Effector memory CD4-positive, alpha-beta T cell (primary cell): ENCODE measurements at places on chromosomes 16 and 17.

DNA sequence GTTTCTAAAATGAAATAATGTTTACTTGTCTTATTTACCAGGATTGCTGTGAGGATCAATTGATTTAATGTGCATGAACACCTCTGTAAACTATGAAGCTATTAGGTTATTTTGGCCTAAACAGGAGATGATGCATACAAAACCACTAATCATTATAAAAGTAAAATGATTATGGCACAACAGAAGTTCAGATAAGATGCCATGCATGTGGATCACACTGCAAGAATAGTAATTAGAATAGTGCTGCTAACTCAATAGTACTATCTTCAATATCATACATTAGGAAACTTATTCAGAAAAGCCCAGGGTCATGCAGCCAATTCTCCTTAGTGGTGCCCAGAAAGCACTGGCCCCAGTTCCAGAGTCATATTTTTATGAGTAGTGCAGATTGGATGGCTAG, 66.9 kb downstream of the TMEM100 start:
- no peaks in the 10 kb centered on the region for H3K36me3 ChIP-seq
- no peaks in the 10 kb centered on the region for H3K27me3 ChIP-seq
- no peak overlapping the region for H3K4me3 ChIP-seq
- no peak for DNase-seq
- H3K4me1 ChIP-seq, result no peaks in the 10 kb centered on the region
- H3K27ac ChIP-seq, result no peak overlapping the region

DNA sequence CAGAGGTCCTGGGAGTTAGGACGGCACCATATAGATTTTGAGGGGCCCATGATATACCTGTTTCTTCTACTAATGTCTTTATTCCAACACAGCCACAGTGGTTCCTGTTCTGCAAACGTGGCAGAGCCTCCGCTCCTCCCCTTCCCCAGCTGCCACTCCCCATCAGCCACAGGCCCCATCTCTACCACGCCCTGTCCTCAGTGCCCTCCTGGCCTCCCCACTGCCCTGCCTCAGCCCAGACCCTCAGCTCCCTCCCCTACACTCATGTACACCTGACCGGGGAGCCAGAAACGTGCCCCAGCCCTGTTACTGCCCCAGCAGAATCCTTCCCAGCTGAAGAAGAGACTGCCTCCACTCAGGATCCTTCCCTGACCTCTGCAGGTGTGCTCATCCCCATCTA, 11.9 kb upstream of the RBFOX3 start:
- no peaks in the 10 kb centered on the region for H3K27me3 ChIP-seq
- H3K36me3 ChIP-seq, result no peaks in the 10 kb centered on the region
- no peak overlapping the region for H3K4me3 ChIP-seq
- no peak for DNase-seq

DNA sequence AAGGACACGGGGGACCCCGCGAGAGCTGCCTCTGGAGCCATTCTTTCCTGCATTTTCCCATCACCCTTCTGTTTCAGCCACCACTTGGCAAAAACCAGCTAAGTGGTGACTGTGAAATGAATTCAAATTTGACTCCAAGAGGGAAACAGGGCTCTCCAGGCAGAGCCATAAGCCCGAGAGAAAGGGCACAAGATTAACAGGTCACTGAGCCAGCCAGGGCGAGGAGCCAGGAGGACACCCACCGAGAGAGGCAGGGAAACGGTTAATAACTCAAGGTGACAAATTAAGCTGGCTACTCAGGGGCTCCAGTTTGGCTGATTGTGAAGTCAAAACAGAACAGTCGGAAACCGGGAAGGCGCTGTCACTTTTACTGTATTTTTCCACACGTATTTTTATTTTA, 67.8 kb upstream of the SOX9 start:
- no peak for DNase-seq
- H3K4me1 ChIP-seq, result no peaks in the 10 kb centered on the region
- no peak overlapping the region for H3K27ac ChIP-seq
- no peaks in the 10 kb centered on the region for H3K36me3 ChIP-seq

DNA sequence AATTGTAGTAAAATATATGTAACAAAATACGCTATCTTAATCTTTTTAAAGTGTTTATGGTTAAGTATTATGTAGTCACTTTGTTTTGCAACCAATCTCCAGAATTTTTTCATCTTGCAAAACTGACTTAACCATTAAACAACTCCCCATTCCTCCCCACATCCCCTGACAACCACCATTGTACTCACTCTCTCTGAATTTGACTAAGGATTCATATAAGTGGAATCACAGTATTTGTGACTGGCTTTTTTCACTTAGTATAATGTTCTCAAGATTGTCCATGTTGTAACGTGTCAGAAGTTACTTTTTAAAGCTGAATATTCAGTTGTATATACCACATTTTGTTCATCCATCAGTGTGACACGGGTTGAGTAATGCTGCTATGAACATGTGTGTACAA, 10.6 kb downstream of the ORC6 start:
- H3K36me3 ChIP-seq, result no peaks in the 10 kb centered on the region
- H3K4me3 ChIP-seq, result no peak overlapping the region
- no peak overlapping the region for H3K27ac ChIP-seq
- H3K27me3 ChIP-seq, result no peaks in the 10 kb centered on the region
- H3K4me1 ChIP-seq, result no peaks in the 10 kb centered on the region

DNA sequence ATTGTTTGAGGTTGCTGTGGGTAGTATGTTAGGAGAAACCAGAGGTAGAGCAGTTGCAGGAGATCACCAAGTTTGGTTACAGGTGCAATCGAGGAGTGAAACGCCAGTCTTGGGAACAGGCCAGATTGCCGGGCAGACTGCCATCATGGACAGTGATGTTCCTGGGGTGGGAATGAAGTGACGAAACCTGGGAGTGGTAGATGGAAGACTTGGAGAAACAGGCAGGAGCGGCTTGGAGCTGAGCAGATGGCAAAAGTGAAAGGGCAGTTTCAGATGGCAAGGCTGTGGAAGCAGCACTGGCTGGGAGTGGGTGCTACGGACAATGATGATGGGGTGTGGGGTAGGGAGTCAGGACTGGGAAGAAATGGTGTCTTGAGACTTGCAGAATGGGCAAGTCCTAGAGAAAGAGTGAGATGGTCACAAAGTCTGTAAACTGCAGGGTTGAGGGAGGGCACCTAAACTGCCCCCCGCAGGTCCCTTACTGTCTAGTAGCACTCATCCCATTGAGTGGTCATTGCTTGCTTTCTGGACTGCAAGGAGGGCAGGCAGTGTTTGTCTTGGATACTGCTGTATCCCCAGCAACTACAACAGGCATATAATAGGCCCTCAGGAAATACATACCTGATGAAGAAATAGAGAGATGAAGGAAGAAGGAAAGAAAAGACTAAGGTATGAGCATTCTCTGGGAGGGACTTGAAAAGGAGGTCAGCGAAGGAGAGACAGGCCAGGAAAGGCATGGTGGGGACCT, 29.5 kb upstream of the ULK2 start:
- H3K27me3 ChIP-seq, result no peaks in the 10 kb centered on the region
- no peak overlapping the region for H3K4me3 ChIP-seq
- H3K36me3 ChIP-seq, result peaks cover 7% of the 10 kb centered on the region
- no peak for DNase-seq
- no peaks in the 10 kb centered on the region for H3K4me1 ChIP-seq

DNA sequence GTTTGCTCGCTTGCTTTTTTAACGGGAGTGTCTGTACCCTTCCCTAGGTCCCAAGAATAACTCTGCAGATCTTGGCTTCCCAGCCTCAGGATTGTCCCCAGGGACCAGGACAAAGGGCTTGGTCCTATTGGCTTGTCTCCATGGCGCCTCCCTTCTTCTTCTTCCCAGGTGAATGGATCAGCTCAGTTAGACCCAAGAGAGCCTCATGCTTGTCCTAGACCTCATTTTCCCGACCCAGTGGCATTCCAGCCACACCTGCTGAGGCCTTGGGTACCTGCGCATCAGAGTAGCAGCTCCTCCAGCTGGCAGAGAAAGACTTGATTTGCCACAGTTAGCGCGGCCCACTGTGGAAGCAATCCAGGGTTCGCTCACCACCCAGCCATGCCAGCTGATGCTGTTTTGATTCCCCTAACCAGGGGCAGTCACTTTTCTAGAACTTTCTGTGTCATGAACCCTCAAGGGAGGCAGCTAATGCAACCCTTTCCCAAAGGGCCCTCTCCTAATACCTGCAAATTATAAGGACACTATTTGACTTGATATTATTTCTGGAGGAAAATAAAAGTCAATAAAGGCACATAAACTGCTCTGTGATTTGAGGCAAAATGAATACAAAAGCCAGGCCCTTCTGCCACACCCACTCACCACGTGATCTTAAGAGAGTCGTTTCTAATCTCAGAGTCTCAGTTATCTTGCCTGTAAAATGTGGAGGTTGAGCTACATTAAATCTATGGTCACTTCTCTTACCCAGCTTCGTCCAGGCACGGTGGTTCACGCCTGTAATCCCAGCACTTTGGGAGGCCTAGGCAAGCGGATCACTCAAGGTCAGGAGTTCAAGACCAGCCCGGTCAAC, 13.9 kb downstream of the GPR142 start:
- H3K4me1 ChIP-seq, result peaks cover 8% of the 10 kb centered on the region
- no peaks in the 10 kb centered on the region for H3K36me3 ChIP-seq
- H3K4me3 ChIP-seq, result no peak overlapping the region
- H3K27ac ChIP-seq, result no peak overlapping the region

- no peak overlapping the region for H3K4me3 ChIP-seq
- no peak overlapping the region for H3K27ac ChIP-seq
Measured at GRCh38 chr16:87369117-87369765, 14.3 kb downstream of the FBXO31 start.

- H3K36me3 ChIP-seq, result no peaks in the 10 kb centered on the region
- peaks cover 12% of the 10 kb centered on the region for H3K4me1 ChIP-seq
- H3K4me3 ChIP-seq, result no peak overlapping the region
- H3K27ac ChIP-seq, result no peak overlapping the region
Measured at GRCh38 chr16:57544124-57544653, 1.7 kb downstream of the ADGRG5 start.

GRCh38 chr17:41322094-41322902, 6.8 kb upstream of the KRTAP17-1 start:
- H3K4me3 ChIP-seq, result no peak overlapping the region
- no peaks in the 10 kb centered on the region for H3K27me3 ChIP-seq
- H3K4me1 ChIP-seq, result peaks cover 36% of the 10 kb centered on the region

GRCh38 chr17:61734466-61734865, 128.9 kb downstream of the BRIP1 start:
- H3K27ac ChIP-seq, result no peak overlapping the region
- H3K4me1 ChIP-seq, result no peaks in the 10 kb centered on the region
- no peaks in the 10 kb centered on the region for H3K27me3 ChIP-seq
- no peak overlapping the region for H3K4me3 ChIP-seq
- no peaks in the 10 kb centered on the region for H3K36me3 ChIP-seq

GRCh38 chr17:77266891-77267341, 126.1 kb downstream of the SEC14L1 start:
- no peaks in the 10 kb centered on the region for H3K36me3 ChIP-seq
- H3K4me3 ChIP-seq, result no peak overlapping the region
- no peaks in the 10 kb centered on the region for H3K4me1 ChIP-seq
- H3K27ac ChIP-seq, result no peak overlapping the region

- no peak for DNase-seq
- no peaks in the 10 kb centered on the region for H3K4me1 ChIP-seq
- no peaks in the 10 kb centered on the region for H3K27me3 ChIP-seq
- no peak overlapping the region for H3K27ac ChIP-seq
- H3K4me3 ChIP-seq, result no peak overlapping the region
- no peaks in the 10 kb centered on the region for H3K36me3 ChIP-seq
Measured at GRCh38 chr16:87515475-87516330, 22.9 kb upstream of the ZCCHC14 start.

DNA sequence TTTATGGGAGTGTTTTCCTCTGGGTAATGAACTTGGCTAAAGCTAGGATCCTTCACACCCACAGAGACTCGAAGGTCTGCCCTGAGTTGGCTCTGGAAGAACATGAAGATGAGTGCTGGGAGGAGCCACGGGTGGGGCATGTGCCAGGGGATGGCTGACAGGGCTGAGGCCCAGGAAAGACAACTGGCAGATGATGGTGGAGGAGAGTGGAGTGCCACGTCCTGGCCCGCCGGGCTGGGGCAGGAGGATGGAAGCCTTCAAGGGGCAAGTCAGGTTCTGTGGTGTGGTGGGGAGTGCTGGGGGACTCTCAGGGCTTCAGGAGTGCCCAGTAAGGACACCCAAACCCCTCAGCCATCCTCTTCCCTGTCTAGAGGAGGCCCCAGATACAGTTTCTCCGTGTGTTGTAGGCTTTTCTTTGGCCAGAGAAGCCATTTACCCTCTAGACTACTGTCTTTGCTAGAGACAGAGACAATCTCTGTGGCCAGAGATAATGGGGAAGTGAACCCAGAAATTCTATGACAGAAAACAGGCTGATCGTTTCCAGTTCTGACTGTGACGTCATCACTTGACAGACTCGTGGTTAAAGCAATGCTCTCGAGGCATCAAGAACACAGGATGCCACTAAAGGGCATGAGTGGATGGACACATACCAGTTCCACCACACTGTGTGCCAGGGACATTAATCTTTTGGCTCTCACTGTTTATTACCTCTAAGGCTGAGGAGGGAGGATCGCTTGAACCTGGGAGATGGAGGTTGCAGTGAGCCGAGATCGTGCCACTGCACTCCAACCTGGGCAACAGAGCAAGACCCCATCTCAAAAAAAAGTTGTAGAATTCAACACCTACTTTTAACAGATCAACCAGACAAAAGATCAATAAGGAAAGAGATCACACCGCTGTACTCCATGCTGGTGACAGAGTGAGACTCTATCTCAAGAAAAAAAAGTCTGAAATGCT, 18.6 kb upstream of the SLC5A10 start:
- no peaks in the 10 kb centered on the region for H3K27me3 ChIP-seq
- peaks cover 2% of the 10 kb centered on the region for H3K4me1 ChIP-seq
- H3K27ac ChIP-seq, result no peak overlapping the region

GRCh38 chr16:56643080-56643778, 4.8 kb downstream of the MT1A start:
- no peak overlapping the region for H3K27ac ChIP-seq
- H3K4me3 ChIP-seq, result peak overlapping the region; percentile 47
- no peaks in the 10 kb centered on the region for H3K36me3 ChIP-seq
- peaks cover 9% of the 10 kb centered on the region for H3K27me3 ChIP-seq
- H3K4me1 ChIP-seq, result peaks cover 18% of the 10 kb centered on the region
- peak; percentile 57 for DNase-seq

GRCh38 chr17:16243385-16243784, 26.4 kb downstream of the PIGL start:
- no peaks in the 10 kb centered on the region for H3K27me3 ChIP-seq
- no peak for DNase-seq
- no peaks in the 10 kb centered on the region for H3K4me1 ChIP-seq
- no peaks in the 10 kb centered on the region for H3K36me3 ChIP-seq

DNA sequence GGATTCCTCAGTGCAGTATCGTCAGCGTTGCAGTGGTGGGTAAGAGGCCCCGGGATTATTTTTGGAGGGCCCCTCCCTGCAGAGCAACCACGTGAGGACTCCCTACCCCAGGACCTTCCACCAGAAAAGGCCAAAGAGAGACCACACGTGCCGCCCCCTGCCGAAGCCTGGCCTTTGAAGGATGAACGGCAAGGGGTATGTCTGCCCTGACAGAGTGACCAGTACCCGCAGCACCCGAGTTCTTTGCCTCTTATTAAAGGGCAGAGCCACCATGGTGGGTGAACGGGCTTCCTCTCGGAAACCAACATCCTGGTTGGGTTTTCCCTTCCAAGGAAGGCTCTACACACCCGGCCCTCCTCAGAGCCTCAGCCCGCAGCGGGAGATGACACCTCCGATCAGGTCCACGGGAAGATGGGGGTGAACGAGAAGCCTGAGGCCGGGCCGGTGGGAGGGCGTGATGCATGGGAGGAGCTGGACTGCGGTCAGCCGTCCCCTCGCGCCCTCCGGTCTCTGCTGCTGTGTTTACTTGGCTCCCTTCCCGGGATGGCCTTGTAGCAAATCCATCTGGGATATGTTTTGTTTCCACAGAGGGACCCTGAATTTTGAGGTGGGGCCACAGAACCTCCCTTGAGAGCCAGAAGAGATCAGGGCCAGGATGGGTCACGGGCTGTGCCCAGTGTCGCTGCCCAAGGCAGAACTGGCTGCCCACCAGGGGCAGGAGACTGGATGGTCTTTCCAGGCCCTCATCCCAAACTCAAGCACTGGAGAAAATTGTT, 49.1 kb downstream of the TBC1D16 start:
- H3K27me3 ChIP-seq, result no peaks in the 10 kb centered on the region
- no peak overlapping the region for H3K4me3 ChIP-seq
- no peaks in the 10 kb centered on the region for H3K36me3 ChIP-seq
- H3K4me1 ChIP-seq, result peaks cover 4% of the 10 kb centered on the region
